ENCODE measurements at places on chromosomes 12 and 14. TPM values are rescaled to one million over a fixed set of nuclear protein-coding genes. Genes with fewer than 3 reads are reported as not detected.

The FGF6 gene
- polyA plus RNA-seq = not detected

The LHX5 gene
- not detected for polyA plus RNA-seq

The CCDC77 gene
- polyA plus RNA-seq = 7.3 TPM

The NANOG gene
- polyA plus RNA-seq = not detected

The FBRSL1 gene
- polyA plus RNA-seq = 1.5 TPM

The GPRC5D gene
- polyA plus RNA-seq = not detected

The KRT83 gene
- polyA plus RNA-seq = not detected

The KERA gene
- not detected for polyA plus RNA-seq

The KRT85 gene
- polyA plus RNA-seq = not detected

The ALDH2 gene
- polyA plus RNA-seq = 90.8 TPM

The CCDC59 gene
- 16.3 TPM for polyA plus RNA-seq

The RDH11 gene
- polyA plus RNA-seq = 101 TPM

The PRIM1 gene
- 6.2 TPM for polyA plus RNA-seq

The HNF1A gene
- polyA plus RNA-seq = not detected

The RITA1 gene
- 9.0 TPM for polyA plus RNA-seq

The OR6C2 gene
- not detected for polyA plus RNA-seq

The CRADD gene
- polyA plus RNA-seq = 8.8 TPM

The IFNG gene
- not detected for polyA plus RNA-seq

The ABHD12B gene
- polyA plus RNA-seq = 0.32 TPM

The OTX2 gene
- polyA plus RNA-seq = not detected

The CLEC1B gene
- polyA plus RNA-seq = not detected

The SERPINA1 gene
- 1.9 TPM for polyA plus RNA-seq

Data from AG04450 (cell line).